SHP77 treated with DMSO at 0.1 percent for 48 hours (cell line): ENCODE measurements at places on chromosomes 2 and 18.

GRCh38 chr2:222882484-222882928 lies 21.7 kb downstream of the ACSL3 start:
- no peak for DNase-seq

GRCh38 chr2:159728629-159729028 lies 16.3 kb downstream of the MARCHF7 start:
- no peak for DNase-seq

DNA sequence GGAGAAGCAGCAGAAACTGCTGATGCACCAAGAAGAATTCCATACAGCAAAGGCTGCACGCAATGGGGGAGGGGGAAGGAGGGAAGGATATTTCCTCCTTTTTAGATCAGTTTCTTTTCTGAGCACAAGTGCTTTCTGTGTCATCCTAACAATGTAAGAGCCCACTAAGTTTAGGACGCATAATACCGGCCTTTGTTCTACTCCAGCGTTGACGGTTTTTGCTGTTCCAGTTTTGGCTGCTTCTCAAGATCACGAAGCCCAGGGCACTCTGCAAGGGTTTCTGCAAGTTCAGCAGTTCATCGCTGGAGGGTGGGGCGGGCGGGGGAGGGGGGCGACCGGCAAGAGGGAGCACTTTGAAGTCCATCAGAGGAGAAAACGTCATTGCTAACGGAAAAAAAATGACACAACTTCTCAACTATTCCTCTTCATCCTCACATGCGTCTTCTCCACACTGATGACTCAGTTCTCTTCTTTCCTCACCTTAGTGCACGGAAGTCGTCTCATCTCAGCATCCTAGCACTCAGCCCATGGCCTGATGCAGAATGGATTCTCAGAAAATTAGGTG lies 8.7 kb downstream of the FAM178B start:
- DNase-seq = no peak

- DNase-seq = no peak
Observed at GRCh38 chr2:29401994-29402393, 286.8 kb downstream of the CLIP4 start.

DNA sequence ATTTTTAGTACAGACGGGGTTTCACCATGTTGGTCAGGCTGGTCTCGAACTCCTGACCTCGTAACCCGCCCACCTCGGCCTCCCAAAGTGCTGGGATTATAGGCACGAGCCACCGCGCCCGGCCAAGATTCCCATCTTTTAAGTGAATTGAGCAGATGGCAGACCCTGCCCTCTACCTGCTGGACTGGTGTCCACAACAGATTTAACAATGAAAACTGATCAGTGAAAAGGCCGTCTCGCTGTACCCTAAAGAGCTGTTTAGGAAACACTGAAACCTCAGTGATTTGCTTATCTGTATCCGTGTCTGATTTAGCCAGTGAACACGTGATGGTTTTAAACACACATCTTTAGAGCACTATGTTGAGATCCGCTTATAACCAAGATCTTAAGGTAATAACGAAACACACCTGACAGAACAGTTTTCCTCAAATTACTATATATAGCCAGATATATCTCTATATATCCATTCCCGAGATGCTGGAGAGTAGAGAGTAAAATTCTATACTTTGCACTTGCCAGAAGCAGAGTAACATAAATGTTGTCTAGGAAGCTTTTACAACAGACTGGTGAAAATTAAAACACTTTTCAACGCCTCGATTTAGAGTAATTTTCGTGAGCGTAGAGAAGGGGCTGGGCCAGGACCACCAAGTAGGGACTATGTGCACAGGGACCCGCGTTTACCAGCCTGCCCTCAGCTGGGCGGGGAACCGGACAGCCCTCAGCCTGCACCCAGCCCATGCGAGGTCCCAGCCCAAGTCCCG lies 594 bp downstream of the FAM161A start:
- peak; percentile 71 for DNase-seq
